ENCODE measurements at places on chromosomes 5 and 9.

DNA sequence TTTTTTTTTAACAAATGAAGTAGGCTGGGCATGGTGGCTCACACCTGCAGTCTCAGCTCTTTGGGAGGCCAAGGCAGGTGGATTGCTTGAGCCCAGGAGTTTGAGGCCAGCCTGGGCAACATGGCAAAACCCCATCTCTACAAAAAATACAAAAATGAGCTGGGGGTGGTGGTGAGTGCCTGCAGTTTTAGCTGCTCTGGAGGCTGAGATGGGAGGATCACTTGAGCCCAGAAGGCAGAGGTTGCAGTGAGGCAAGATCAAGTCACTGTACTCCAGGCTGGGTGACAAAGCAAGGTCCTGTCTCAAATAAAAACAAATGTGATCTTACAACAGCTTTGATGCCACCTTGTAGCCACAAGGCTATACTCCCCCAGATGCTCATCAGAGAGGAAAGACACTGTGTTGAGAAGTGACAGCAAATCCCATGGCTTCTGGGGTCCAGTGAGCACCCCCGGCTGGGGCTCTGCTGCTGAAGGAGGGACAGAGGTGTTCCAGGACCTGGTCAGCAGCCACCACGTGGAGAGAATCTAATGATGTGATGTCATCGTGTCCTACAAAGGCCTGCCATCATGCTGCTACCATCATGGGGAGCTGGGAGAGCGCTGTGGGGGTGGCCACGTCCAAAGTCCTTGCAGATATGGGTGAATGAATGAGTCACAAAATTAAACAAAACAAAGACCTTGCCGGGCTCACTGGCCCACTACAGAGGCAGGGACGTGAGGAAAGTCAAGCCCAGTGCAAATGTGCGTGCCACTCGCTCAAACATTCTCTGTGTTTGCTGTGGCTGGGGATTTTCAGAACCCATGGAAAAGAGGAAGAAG lies 60.7 kb downstream of the PRRT1B start:
- no peak for ATAC-seq

- ATAC-seq, result no peak
These were observed 21.4 kb downstream of the COL27A1 start for GRCh38 chr9:114176624-114177291.

DNA sequence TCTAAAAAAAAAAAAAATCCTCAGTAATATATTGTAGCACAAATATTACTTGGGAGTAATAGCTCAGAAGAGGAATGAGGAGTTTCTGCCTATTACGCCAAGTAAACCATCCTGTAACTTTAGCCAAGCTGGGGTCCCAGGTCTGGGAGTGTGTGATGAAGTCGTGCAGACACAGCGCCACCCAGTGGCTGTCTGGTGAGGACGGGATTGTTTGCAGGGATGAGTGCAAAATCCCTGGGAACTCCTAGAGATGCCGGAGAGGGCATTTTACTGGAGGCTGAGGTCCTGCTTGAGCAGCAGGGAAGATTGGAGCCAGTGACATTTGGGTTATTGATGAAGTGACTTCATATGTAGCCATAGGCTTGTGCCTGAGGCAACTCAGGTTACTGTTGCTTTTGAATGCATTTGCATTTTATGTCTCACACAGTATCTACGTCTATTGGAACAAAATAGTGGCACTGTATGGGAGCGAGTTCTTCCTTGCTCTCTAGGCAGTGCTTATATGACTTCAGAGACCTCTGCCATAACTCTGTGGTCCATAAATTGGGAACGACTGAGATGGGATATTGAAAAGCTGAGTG lies 72.8 kb downstream of the PSAT1 start:
- no peak for ATAC-seq

- no peak for ATAC-seq
These were observed 9.3 kb upstream of the ROPN1L start for GRCh38 chr5:10432059-10433008.

DNA sequence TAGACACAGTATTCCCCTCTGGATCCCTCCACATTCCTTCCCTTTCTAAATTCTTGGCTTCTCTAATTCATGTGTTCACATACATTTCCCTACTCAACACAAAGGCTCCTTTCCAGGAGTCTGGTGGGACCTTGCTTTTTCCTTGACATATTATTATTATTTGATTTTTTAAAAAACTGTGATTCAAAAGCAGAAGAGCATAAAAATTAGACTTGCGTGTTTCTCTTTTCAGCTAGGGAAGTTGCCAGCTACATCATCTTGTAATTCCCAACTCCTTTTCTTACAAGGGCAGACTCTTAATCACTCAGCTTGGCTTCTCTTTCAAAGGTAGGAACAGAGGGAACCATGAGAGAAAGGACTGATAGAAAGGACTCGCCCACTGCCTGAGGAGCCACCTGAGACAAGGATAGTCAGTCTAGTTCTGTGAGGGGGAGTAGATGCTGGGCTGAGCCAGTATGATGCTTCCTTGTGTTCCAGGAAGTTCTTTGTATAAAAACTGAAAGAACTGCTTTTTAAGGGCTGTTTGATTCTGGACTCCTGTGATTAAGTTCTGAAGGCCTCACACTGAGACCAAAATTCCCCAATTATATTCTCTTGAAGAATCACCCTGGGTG lies 51.0 kb upstream of the DPYSL3 start:
- ATAC-seq, result no peak

- no peak for ATAC-seq
These were observed 49.5 kb upstream of the COL15A1 start for GRCh38 chr9:98894171-98894570.
